ENCODE measurements at places on chromosomes 5 and 9.

DNA sequence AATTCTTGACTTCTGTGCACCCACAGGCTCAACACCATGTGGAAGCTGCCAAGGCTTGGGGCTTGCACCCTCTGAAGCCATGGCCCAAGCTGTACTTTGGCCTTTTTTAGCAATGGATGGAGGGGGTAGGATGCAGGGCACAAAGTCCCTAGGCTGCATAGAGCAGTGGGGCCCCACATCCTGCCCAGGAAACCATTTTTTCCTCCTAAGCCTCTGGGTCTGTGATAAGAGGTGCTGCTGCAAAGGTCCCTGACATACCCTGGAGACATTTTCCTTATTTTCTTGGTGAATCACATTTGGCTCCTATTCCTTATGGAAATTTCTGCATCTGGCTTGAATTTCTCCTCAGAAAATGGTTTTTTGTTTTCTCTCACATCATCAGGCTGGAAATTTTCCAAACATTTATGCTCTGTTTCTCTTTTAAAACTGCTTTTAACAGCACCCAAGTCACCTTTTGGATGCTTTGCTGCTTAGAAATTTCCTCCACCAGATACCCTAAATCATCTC is 482.7 kb upstream of the TLE4 start:
- no peak for DNase-seq

DNA sequence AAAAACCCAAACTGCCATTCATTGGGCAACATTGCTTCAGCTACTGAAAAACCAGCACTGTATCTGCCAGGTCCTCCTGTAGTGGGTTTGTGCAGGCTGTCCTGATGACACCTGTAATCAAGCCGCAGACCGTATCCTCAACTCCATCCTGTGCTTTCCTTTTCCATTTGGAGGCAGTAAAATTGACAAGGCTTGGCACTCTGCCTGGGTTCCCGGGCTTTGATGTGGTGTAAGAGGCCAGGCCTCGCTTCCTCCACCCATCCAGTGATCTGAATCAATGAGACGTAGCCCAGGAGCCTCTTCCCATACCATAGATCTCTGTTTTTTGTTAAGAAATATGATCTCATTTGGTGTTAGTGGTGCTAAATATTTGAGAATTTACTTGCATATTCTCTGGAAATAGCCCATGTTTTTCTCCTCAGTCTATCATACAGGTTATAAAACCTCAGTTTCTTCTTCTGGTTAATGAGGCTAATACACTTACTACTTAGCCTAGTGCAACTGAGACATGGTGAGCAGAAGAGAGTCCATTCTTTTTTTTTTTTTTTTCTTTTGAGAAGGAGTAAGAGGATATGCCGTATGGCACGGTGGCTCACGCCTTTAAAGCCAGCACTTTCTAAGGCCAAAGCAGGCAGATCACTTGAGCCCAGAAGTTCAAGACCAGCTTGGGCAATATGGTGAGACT is 34.8 kb downstream of the LSM11 start:
- DNase-seq: no peak

DNA sequence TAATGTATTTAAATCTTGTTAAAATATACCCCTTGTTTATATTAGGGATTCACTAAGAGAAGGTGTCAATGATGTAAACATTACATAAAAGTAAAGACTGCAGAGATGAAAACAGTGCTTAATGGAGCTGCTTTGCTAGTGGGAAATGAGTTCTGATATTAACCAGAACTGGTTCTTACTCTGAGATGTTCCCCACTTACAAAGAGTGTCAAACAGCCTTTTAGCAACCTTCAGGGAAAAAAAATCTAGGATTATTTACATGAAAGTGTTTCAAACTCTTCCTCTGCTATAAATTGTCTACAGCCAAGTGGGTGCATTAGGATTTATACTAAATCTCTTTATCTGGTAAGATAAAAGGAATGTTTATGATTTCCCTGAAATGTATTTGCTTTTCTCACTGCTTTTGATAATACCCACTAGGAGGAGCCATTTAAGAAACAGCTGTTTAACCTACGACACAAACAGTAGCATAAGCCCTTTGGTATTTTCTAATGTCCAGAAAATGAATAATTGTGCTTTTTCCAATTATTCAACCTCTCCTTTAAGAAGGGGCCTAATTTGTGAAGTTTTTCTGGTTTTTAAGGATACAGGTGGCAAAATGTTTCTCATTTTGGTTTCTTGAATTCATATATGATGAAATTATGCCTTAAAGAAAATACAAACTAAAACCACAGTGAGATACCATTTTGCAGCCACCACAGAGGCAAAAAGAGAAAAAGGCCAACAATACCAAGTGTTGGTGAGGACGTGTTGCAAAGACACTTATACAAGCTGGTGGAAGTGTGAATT is 186.3 kb downstream of the TLE4 start:
- no peak for DNase-seq

DNA sequence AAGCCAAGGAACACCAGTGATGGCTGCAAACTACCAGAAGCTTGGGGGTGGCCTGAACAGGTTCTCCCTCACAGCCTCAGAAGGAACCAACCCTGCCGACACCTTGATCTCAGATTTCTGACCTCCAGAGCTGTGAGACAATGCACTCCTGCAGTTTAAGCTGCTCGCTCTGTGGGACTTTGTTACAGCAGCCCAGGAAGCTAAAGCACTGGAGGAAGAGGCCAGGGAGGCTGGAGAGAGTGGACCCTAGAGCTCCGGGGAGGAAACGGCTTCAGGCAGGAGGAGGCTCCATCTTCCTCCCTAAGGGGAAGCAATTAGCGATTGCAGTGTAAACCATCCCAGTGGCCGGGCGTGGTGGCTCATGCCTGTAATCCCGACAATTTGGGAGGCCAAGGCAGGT is 25.1 kb downstream of the BARX1 start:
- no peak for DNase-seq

DNA sequence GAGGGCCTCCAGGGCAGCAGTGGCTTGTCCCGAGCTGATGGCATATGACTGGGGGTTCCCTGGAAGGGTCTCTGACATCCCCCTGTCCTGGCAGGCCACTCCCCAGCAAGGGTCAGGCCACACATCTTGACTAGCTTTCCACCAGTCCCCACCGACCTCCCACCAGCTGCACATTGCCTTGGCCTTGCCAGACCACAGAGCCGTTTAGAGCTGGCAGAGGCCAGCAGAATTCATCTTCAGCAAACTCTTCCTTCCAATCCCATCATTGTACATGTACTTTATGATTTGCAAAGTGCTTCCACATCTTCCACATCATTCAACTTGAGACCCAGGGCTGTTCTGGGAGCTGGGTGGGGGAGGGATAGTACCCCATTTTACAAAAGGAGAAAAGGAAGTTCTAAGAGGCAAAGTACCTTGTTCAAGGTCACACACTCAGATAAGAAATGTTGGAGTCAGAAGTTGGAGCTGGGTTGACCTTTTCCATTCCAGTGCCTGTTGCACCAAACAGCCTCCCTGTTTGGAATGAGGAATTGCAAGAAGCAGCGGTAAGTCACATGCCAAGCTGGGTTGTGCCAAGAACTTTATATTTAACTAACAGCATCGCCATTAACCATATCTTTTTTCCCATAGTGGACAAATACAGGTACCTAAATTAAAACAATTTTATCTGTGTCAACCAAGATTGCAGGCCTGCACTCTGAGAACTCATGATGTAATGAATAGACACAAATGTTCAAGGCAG is 25.8 kb upstream of the COL15A1 start:
- no peak for DNase-seq

- no peak for DNase-seq
Measured at GRCh38 chr9:104260004-104260403, 165.9 kb downstream of the SMC2 start.

GRCh38 chr5:71887680-71888079 is 168.6 kb downstream of the CARTPT start:
- no peak for DNase-seq

GRCh38 chr5:102218159-102218558 is 77.9 kb downstream of the SLCO4C1 start:
- no peak for DNase-seq

DNA sequence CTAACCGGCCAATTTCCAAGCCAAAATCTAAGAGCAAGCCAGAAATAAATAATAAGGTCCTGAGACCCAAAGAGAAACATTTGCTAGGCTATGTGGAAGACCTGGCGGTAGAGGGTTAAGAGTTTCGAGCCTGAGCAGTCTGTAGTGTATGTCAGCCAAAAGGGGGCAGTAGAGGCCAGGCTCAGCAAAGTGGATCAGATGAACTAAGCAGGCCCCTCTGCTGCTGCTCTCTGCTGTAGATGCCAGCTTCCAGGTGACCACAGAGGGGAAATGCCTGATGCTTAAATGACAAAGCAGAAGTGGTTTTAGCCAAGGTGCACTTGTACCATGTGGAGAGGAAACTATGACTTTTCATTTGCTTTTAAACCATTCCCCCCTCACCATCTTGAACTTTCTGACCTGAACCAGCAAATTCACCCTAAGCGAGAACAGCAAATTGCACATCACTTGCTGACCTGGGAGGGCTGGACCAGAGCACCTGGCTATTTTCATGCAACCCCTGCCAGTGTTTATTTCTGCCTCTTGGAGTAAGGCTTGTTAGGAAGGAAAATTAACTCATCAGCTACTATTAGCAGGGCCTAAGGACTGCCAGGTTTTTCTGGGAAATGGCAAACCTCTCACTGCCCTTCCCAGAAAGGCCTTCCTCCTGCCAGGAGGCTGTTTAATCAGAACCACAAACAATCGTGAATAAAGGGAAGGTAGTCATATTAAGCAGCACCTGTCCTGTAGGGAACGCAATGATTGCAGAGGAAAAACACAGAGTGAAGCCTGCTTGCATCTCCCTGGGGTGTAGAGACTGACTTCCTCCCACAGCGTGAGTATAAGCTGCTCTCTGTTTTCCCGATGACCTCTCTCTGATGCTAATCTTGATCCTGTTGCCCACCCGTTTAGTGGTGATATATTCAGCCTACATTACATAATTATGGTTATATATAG is 818.2 kb downstream of the TLR4 start:
- no peak for DNase-seq

DNA sequence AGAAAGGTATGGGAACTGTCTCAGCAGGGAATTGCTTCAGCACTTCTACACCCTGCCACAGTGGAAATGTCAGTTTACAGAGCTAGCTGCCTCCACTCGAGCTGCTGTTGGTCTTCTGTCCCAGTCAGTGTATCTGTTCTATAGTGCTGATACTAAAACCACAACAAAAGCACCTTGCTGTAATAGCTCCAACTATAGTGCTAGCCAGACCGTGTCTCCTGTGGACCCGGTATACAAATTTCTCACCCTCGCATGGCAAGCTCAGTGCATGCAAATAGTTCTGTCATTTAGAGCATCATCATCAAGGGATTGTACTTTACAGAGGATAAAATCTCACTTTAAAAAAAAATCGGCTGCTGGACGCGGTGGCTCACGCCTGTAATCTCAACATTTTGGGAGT is 51.5 kb upstream of the IQGAP2 start:
- DNase-seq: no peak

DNA sequence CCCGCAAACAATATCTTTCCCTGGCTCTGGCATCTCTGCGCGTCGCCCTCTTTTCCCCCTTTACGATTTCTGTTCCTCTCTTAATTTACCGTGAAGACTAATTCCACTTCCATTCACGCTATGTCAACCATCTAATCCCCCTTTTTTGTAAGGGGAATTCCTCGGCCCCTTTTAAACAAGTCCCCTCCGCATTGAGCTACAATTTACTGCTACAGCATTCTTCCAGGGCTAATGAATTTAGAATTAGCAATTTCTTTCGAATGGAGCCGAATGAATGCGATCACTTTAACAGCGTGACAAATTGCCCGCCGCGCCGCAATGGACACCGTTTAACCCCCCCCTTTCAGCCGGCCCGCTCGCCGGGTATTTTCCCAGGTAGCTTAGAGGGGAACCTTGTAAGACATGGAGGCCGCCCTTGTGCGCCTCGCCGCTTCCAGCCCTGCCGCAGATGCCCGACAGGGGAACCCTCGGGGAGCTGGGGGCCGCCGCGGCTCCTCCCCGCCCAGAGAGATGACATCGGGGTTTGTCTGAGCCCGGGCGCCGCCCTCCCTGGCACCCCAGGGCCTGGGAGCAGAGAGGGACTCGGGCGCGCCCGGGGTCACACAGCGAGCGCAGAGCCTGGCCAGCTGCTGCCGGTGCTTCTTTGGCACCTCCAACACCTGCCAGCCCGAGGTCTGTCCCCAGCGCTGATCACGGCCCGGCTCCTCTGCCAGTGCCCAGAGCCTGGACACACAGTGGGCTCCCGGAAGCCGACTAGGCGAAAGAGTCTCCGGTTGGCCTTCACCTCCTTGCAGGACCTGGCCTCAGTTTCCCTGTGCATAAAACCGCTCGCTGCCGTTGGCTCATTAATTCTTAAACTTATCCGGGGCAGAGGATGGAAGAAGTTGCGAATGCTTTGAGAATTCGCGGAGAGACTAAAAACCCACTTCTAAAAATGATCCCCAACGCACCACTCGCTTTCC is 1.3 kb downstream of the PRDM12 start:
- DNase-seq: no peak

GRCh38 chr5:9188956-9189355 is 356.9 kb downstream of the SEMA5A start:
- DNase-seq: no peak

DNA sequence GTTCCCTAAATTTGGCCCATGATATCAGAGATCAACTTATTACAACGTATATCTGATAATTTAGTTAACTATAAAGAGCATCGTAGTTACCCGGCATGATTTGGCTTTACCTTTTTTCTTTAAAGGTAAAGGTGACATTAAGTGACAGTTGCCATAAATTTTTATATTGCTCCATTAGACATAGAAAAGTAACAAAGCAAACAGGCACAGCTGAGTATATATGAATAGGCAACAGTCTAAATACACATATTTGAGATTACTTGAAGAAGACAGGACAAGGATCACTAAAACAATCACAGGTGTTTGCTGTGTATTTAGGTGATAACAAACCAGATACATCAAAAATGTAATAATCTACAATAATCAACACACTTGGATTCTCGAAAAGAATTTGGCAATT is 34.8 kb downstream of the RFX3 start:
- no peak for DNase-seq

DNA sequence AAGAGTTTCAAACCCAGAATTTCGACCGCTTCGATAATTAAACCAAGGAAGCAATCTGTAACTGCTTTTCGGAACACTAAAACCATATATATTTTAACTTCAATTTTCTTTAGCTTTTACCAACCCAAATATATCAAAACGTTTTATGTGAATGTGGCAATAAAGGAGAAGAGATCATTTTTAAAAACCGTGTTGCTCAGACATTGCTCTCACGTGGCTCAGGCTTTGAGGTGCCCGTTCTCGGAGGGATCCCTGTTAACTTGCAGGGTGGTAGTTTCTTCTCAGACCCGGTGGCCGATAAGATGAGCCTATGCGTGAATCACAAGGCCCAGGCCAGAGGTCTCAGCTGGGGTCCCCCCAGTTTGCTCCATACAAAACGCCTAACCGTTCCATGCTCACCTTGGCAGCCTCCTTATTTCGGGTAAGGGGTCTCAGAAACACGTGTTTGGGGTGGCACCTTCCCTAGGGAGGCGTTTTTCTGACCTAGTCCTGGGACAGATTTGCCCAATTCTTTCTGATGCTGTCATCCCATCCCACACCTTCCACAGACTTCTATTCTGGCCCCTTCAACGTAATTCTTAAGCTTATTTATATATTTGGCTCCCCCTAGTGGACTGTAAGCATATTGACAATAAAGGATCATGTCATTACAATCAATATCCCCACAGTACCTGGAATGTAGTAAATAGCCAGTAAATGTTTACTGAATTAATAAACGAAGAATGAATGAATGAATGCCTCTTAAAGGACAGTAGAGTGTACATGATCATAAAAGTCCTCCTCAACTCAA is 48.1 kb downstream of the THBS4 start:
- DNase-seq: no peak

Measured in left forelimb (tissue), 1 donor.